ENCODE measurements at places on chromosomes 2 and 18.

DNA sequence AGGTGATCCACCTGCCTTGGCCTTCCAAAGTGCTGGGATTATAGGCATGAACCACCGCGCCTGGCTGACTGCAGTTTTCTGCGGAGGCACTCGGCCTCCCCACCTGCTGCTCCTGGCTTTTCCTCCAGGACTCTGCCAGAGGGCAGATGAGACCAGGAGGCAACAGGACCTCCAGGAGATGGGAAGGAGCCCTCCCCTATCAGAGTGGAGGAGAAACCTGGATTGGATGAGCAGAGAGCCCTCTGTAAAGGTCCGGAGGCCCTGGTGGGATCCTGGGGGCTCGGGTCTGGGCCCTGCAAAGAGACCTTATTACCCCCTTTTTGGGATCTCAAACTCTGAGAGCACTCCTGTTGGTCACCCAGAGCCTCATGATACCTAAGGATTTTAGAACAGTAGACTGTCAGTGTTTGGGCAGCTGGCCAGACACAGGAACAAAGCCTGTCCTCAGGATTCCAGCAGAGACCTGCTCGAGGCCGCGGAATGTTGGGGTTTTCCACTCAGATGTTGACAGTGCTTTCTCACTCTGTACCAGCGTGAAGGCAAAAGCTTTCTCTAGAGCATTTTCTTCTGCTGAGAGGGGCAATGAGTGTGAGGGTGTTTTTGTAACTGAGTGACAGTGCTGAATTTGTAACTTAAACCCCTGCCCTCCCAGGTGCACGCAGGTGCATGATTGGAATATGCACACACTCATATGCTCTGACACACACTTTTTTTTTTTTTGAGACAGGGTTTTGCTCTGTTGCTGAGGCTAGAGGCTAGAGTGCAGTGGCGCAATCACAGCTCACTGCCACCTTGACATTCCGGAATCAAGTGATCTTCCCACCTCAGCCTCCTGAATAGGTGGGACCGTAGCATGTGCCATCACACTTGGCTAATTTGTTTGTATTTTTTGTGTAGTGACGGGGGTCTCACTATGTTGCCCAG lies 48.4 kb downstream of the NPPC start:
- no peak for DNase-seq

- DNase-seq: peak; percentile 69
Observed at GRCh38 chr2:175180701-175181103, 808 bp downstream of the ATP5MC3 start.

DNA sequence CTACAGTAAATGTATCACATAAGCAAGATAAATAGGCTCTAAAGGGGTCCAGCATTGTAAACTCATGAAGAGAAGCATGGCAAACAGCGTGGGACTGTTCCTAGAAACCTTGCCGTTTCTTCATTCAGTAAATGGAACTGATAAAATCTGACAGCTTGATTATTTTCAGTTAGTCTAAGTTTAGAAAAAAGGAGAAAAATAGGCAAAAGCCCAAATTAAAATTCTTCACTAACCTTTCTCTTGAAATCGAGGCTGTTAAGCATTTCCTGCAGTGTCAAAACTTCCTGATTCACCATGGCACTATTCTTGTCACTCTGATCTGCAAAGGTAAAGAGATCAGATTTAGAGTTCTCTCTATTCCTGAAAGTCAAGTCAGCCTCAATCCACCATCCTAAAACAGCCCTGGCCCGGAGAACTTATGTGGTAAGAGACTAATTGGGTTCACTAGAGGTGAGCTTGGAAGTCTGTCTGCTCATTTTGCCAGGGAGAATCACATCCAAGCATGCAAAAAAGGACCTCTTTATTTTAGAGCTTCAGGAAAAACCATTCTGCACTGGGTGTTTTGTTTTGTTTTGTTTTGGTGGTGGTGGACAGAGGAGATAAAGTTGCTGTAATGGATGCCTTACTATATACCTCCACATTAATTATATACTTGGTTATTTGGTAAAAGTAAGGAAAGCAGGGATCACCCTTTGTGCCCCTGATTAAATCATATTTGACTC lies 52.4 kb upstream of the STAT1 start:
- no peak for DNase-seq

- no peak for DNase-seq
Observed at GRCh38 chr18:49016648-49017539, 66.1 kb upstream of the SMAD7 start.

DNA sequence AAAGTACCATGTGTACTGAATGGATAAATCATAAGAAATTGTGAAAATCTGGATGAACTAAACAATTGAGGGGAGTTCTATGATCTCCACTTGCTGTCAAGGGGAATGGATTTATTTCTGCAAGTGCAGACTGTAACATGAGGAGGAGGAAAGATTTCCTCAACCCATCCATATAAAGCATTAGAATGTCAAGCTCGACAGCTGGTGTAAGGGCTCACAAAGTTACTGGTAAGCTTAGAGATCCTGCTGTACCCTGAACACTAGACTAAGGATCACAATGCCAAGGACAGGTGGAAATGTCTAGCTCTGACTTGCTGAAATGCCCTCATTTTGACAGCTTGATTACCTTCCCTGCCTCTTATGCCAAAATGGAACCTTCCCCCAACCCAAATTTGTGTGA lies 125.3 kb downstream of the TCF4 start:
- peak; percentile 90 for DNase-seq

DNA sequence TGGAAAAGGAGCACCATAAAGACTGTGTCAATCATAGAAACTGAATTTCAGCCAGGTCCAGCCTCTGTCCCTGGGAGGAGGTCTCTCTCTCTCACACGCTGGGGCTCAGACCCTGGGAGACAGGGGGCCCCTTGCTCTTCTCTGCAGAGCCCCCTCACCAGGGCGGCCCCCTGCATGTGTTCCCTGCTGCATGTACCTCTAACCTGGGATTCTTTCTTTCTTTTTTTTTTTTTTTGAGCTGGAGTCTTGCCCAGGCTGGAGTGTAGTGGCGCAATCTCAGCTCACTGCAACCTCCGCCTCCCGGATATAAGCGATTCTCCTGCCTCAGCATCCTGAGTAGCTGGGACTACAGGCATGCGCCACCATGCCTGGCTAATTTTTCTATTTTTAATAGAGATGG lies 46.5 kb downstream of the TPO start:
- no peak for DNase-seq

GRCh38 chr2:222677981-222678380 lies 6.5 kb downstream of the MOGAT1 start:
- no peak for DNase-seq

DNA sequence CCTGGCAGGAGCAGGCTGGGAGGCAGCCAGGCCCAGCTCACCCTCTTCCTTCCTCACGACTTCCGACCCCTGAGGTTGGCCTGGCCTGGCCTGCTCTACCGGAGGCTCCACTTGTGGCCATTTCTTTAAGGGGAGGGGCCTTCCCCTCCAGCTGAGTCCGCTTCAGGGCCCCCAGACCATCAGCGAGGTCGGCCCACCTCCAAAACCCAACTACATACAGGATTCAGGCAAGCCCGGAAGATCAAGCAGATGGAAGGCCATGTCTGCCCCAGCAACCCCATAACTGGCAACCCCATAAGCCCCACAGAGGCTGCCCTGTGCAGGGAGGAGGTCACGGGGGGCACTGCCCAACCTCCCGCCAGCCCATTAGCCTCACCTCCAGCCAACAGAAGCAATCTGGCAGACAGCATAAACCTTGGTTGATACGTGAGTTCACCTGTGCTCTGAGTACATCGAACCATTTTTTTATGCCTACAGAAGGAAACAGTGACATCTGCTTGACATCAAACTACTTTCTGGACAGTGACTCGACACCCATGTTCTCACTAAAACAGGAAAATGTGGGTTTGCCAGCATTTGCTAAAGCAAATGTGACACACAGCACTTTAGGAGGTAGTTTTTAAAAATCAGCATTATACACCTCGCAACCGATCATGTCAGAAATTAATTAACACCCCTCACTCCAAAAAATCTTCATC lies 98.9 kb downstream of the EIPR1 start:
- no peak for DNase-seq

GRCh38 chr2:55175254-55176093 lies 56.6 kb downstream of the CLHC1 start:
- DNase-seq: peak; percentile 76

DNA sequence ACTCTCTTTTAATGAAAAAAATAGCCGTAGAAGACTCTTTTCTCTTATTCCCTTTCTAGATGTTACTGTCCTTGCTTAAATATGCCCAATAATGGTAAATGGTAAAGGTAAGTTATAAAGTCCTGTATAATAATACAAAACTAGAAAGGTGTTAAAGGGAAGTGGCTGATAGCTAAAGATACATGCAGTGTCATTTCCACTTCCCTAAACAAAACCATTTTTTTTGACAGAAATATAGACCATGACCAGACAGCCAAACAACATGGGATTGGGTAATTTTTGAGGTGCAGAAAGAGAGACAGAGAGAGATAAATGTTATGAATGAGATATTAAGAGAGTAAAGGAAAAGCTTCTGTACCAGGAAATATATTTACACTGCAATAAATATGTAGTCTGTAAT lies 731.7 kb upstream of the REG3G start:
- no peak for DNase-seq

DNA sequence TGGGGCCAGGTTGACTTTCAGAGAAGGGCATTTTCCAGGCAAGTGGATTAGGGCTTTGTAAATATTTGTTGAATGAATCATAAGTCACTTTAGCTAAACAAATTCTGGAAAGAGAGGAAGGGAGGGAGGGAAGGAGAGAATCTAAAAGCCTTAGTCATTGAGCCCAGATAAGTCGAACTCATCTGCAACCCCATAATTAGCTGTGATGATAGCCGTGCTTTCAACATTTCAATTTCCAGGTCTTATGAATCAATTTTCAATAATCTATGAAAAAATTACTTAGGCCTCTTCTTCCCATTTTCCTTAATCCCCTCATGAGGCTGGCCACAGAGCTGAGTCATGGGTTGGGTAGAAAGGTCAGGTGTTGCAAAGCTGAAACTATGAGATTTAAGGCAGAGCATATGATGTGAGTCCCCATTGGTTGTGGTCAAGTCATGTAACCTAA lies 111.9 kb upstream of the MAPRE2 start:
- no peak for DNase-seq

All from NCI-H82 (cell line).